HL-60 (cell line): ENCODE measurements at places on chromosomes 5 and 9.
A peak's percentile ranks its signal among the peaks of the same experiment; 100 is the strongest.

GRCh38 chr9:76859860-76860259 is 46.1 kb downstream of the PRUNE2 start:
- DNase-seq = no peak

GRCh38 chr5:132342291-132343180 is 27.0 kb upstream of the SLC22A5 start:
- DNase-seq = no peak

- DNase-seq = no peak
These were observed 32.7 kb upstream of the DMRTA1 start for GRCh38 chr9:22413884-22414283.

DNA sequence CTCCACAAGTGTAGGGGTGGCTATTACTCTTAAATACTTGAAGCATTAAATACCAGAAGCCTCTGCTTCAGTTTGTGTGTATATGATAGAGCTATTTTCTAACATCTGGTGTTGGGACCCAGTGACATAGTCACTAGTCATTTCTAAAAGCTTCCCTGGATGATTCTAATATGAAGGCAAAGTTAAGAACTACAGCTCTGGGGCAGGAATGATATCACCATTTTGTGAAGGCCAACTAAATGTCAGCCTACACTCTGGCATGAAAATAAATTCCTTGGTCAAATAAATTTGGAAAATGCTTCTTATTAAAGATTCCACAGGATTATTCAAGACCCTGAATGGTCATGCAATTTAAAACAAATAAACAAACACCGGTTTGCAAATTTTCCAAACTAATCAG is 197.7 kb downstream of the PLK2 start:
- no peak for DNase-seq

DNA sequence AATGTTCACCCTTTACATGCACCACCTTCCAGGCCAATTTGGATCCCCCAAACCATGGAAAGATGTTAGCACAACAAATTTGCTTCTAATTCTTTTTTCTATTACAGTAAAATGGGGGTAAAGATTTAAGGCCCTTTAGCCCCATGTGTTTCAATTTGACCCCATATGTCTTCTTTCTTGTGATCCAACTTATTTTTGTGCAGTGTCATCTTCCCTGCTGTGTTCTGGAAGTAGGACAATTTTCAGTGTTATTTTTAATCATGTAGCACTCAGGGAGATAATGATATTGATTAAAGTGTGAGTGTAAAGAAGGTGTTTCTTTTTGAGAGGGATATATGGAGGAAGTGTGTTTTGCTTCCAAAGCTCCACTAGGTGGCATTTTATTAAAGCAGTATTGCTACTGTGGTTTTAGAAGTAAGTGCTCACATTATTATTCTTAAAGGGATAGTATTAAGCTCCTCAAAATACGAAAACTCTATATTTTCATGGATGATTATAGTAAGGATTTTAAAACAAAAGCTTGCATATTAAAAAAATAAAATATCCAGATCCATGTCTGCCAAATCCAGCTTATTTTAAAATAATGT is 118.7 kb upstream of the ATP10B start:
- no peak for DNase-seq

DNA sequence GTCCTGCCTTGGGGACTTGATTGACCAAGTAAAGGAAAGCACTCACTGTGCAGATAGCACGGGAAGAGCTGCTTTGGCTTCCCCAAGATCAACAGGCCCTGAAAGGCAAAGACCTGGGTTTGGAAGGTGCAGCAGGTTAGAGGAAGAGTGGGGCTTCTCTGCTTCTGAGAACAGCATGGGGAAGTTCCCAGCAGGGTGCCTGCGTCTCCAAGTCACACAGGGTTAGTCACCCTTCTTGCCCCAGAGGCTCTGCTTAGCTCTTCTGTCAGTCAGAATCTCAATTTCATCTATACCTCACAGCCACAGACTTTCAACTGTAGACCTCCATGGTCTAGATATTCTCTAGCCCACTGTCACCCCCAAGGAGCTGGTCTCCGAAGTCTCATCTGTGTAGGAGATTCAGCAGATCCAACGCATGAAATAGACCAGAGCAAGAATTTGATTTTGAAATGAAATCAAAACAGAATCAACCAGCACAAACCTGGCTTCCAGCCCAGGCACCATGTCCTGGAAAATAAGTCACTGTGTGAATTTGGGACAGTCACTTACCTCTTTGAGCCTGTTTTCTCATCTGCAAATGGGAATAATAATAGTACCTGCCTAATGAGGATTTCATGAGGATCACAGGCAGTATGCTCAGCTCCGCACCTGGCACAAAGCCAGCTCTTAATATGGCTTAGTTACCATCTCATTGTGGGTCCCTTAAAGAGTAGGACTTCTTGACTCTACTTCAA is 64.0 kb downstream of the SFXN1 start:
- DNase-seq = peak; percentile 56

DNA sequence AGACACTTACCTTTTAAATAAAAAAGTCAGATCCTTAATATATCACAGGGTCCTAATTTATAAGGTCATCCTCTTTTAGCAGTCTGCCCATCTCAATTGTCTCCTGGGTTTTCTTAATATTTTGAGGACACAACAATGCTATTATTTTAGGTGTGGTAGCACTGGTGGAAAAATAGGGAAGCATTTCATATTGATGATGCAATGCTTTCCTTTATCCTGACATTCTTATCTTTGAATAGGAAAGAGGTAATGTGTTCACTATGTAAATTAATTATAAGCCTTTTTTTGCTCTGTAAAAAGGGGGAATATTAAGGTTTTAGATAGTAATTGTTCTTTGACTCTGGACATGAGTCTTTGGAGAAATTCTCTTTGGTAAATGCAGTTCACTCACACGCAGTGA is 164.7 kb downstream of the YTHDC2 start:
- no peak for DNase-seq

GRCh38 chr9:102985162-102985895 is 9.8 kb upstream of the CYLC2 start:
- no peak for DNase-seq

DNA sequence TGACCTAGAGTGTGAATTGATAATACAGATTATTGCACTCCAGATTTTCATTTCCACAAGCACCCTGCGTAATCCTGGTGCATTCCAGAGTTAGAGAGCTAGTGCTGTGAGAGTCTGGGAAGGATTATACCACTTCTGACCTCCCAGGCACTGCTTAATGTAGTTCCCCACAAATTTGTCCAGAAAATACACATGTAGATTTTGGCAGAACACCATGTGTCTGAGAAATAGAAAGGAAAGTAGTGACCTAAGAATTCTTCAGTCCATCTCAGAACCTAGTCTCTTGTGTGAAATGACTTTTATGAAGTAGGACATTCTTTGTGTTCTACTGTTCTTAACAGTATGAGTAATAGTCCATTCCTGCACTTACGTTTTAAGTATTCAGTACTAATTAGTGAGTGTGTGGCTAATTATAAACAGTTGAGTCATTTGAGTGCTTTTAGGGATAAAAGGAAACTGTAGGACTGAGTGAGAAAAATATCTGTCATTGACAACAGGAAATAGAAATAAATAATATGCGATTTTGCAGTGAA is 27.8 kb upstream of the PTPDC1 start:
- DNase-seq = no peak

DNA sequence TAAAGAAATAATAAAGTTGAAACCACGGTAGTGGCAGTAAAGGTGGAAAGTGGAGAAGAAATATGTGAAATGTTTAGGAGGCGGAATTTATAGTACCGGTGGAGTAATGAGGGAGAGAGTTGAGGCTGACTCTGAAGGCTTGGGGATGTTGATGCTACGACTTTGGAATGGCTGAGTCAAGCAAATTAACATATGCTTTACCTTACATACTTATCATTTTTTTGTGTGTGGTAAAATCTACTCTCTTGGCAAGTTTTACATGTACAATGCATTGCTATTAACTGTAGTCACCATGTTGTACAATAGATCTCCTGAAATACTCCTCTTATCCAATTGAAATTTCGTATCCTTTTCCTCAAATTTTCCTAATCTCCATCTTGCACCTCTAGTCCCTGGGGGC is 179.0 kb downstream of the TAF11L14 start:
- no peak for DNase-seq

DNA sequence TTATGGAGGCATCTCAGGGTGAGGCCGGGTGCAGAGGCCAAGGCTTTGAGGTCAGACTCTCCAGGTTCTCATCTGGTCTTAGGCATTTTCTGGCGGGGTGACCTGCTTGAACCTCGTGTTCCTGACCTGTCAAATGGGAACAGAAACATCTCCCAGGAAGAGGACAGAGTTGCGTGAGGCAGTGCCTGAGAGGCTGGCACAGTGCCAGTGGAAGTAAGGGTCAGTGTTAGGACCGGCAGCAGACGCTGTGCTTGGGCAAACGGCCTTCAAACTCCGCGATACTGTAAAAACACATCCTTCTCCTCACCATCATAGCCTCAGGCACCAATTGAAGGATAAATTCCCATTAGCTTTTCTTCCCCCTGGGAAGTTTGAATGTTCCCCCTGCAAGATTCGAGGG is 55.6 kb upstream of the FCN2 start:
- DNase-seq = no peak
